Dermis blood vessel endothelial cell (primary cell): ENCODE measurements at places on chromosomes 7 and 10. TPM values are rescaled to one million over a fixed set of nuclear protein-coding genes. Genes with fewer than 3 reads are reported as not detected.
A peak's percentile ranks its signal among the peaks of the same experiment; 100 is the strongest.

NANOS1 gene
- 0.09 and 0.17 TPM in 2 replicates for total RNA-seq

DNA sequence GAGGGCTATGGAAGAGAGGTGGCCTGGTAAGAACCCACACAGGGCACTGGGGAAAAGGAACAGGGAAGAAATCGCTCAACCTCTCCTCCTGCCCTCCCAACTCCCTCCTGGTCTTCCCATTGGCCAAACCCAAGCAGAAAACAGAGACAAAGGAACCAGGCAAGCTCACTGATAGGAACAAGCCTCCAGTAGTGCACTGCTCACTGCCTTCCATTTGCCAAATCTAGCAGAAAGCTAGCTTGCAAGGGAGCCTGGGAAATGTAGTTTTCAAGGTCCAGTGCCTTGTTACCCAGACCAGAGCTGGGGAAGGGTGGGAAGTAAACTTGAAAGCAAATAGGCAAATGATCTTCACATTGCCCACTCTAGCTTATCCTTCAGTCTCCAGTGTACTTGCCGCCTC is 556.1 kb upstream of the AUTS2 start:
- DNase-seq = no peak

DRGX gene
- total RNA-seq = not detected in 2 replicates

GPNMB gene
- total RNA-seq = 0.65 and 0.68 TPM in 2 replicates

GRCh38 chr7:155484483-155485399 is 26.8 kb downstream of the EN2 start:
- no peak for DNase-seq

DNA sequence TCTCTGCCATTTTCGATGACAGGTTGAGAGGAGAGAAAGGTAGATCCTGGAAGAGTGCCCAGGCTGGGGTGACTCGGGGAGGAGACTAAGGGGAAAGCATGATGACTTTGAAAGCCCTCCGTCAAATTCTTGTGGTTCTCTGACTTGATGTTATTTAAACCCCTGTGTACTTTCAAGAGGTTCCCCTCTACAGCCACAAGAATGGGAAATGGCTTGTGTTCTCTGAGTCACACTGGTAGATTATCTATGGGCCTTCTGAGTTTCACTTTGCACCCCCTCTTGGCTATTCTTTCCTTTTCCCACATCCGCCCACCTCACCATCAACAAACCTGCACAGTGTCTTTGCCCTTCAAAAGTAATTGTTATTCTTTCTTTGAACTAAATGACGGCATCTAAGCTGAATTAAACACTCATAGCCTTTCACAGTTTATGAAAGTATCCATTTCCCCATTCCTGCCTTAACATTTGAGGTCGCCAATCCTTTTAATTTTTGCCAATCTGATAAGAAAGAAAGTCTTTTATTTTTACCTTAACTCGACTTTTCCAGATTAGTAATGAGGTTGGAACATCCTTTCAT is 24.1 kb downstream of the PRF1 start:
- peak; percentile 24 for DNase-seq

DNA sequence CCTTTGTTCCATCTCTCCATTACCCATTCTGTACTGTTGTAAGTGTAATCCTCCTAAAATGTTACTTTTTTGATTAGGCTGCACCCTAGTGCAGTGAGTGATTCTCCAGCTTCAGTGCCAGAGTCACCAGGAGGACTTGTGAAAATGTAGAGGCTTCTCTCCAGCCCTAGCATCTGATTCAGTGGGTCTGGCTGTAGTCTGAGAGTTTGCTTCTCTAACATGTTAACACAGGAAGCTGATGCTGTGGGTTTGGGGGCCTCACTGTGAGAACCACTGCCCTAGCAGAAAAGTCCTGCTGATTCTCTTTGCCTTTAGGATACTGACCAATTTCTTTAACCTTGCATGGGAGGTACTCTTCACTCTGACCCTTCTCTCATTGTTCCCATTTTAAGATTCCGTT is 24.4 kb downstream of the CSGALNACT2 start:
- no peak for DNase-seq

DNA sequence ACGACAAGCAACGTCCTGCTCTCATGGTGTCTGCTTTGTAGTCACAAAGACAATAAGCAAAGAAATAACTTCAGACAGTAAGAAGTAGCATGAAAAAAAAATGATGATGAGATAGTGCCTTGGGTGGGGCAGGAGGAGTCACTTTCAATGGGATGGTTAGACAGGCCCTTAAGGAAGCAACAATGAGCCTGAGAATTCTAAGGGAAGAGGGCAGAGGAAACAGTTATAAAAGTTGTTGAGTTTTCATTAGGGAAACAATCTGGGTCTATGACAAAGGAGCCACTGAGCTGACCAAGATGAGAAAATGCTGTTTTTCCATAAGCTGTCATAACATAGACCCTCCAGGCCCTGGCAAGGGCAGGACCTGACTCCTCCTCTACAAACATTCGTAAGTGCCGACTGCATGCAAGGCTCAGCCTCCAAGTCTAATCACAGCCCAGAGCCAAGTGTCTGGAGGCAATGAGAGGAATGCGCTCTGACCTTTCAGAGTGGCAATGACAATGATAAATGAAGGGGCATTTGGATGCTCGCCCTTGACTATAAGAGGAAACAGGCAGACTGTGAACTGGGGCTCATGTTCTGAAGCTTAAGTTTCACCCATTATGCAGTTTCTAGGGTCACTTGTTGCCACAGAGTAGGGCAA is 43.7 kb downstream of the PPP1R3C start:
- peak; percentile 16 for DNase-seq

GRCh38 chr7:116618338-116619128 is 53.5 kb upstream of the MET start:
- DNase-seq = no peak

GRCh38 chr10:108069096-108069495 is 904.6 kb upstream of the SORCS1 start:
- DNase-seq = no peak

DNA sequence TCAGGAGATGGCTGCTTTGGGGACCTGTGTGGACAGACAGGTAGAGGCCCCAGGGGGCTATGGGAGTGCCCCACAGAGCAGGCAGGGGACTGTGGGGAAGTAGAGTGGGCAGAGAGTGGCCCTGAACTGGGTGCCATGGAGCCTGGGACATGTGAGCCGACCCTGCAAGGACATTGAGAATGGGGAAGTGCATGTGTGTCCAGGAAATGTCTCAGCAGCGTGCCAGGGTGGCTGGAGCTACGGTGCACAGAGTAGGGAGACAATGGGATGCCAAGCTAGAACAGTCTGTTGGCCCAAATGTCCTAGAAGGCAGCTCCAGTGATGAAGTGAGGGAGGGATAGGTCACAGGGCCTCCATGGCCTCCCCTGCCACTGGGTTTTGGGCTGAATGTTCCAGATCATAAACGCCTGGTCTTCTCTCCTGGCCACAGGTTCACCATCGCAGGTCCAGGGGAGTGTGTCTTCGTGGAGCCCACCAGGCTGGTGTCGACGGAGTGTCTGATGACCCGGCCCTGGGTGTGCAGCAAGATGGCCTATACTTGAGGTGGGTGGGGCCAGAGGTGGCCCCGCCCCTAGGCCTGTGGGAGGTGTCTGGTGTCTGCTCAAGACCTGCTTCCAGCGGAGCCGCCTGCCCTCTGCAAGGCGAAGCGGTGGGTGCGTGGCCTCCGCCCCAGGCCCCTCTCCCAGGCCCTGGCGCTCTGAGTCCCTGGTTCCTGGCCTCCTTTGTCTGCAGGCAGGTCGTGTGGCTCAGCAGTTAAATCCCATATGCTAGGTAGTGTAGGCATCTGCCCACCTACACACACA is 20.5 kb downstream of the CLEC2L start:
- no peak for DNase-seq

DNA sequence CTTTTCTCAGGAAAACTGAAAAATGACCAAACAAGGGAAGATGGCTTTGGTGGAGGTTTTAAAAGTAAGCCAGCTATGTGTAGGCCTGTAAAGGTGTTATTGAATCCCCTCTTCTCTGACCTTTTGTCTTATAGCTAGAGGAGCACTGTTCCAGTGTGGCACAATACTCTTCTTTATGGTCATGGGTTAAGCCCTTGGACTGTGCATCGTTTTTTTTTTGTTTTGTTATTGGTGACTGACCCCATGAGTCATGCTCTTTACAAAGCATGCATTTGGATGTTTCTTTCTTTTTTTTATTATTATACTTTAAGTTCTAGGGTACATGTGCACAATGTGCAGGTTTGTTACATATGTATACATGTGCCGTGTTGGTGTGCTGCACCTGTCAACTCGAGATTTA is 19.6 kb upstream of the FAM25A start:
- DNase-seq = peak; percentile 9

GRCh38 chr10:106311590-106311989 is 852.9 kb downstream of the SORCS1 start:
- no peak for DNase-seq

PIP gene
- total RNA-seq = not detected in 2 replicates

GRCh38 chr10:20893297-20893696 is 3.8 kb downstream of the NEBL start:
- DNase-seq = no peak

XRCC2 gene
- total RNA-seq = 3.1 and 7.0 TPM in 2 replicates

OTUD1 gene
- 8.4 and 9.9 TPM in 2 replicates for total RNA-seq
